ENCODE measurements at places on chromosomes 12 and 14.

GRCh38 chr12:54299515-54300224, 1.1 kb downstream of the NFE2 start:
- DNase-seq, result no peak

DNA sequence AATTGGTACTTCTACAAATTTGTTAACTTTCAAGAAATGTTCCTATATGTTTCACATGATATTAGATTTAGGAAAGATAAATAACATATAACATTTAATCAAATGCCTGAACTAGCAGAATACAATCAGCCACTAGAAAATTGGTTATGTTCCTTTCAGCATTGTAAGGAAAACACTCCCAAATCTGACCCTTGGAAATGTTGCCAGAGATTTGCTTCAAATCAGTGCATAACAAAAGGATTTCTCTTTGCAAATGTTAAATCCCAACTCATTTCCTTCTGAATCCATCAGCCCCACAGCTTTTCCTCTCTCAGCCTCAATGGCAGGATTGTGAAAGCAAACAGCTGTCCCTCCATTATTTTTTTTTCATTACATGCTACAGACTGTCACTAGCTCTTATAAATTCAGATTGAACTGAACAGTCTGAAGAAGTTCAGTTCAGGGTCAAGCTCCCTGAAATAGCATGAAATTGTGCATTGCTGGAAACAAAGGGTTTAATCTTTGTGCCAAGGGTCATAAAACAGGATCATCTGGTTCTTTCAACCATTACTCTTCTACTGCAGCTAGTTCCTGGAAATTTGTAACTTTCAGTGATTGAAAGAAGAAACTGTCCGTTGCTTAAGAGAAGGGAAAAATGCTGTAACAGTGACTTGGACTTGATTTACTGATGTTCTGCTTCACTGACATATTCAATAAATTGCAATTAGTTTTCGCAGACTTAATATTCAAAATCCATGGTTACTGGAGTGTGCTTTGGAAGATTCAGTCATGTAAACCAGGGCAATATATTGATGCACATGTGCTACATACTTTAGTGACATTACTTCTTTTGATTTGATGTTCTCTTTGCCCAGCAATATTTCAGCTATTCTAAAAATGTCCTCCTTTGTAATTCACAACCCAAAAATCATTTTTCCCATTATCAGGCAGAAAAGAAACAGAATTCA, 246.4 kb downstream of the RPL10L start:
- DNase-seq, result no peak

DNA sequence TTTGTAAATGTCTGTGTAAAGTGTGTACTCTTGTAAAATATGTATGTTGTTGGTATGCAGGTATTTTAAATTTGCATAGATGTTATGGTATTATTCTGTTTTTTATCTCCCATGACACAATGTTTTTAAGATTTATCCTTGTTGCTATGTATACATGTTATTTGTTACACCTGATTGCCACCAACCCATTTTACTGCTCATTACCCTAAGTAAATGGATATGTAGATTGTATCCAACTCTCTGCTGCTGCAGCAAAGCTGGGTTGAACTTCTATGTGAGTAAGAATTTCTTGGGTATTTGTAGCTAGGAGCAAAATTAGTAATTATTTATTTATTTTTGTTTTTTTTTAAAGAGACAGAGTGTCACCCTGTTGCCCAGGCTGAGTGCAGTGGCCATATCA, 6.2 kb downstream of the APAF1 start:
- DNase-seq, result no peak

GRCh38 chr12:93638095-93638494, 39.1 kb upstream of the CRADD start:
- no peak for DNase-seq

DNA sequence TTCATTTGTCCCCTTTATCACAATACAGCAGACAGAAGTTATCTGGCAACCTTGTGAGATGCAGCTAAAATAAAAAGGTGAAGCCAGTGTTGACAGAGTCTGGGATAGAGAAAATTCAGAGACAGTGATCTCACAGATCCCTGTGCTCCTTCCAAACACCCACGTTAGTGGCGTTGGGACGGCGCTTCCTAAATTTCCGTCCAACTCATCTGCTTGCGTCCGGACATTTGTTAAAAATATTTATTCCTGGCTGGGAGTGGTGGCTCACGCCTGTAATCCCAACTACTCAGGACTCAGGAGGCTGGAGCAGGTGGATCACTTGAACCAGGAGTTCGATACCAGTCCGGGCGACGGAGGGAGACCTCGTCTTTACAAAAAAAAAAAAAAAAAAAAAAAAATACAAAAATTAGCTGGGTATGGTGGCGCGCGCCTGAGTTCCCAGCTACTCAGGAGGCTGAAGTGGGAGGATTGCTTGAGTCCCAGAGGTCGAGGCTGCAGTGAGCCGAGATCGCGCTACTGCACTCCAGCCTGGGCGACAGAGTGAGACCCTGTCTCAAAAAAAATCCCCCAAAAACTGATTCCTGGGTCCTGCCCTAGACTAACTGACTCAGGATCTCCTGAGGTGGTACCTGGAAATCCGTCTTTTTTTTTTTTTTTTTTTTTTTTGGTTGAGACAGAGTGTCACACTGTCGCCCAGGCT, 708 bp upstream of the TCTN1 start:
- no peak for DNase-seq

- no peak for DNase-seq
Observed at GRCh38 chr12:57049119-57049446, 846 bp downstream of the MYO1A start.

Data from nucleus accumbens (tissue), 56 donors.